ENCODE measurements at places on chromosomes 2 and 18. TPM values are rescaled to one million over a fixed set of nuclear protein-coding genes. Genes with fewer than 3 reads are reported as not detected.

TBR1 gene
- total RNA-seq = not detected

MEP1B gene
- under 0.01 TPM for total RNA-seq

C2orf76 gene
- total RNA-seq = 8.5 TPM

CROCC2 gene
- 0.51 TPM for total RNA-seq

IDH1 gene
- 353 TPM for total RNA-seq

TGFA gene
- total RNA-seq = not detected

NMS gene
- not detected for total RNA-seq

MROH2A gene
- total RNA-seq = not detected

CFAP65 gene
- not detected for total RNA-seq

TWIST2 gene
- 118 TPM for total RNA-seq

TMEM163 gene
- total RNA-seq = not detected

CIB4 gene
- not detected for total RNA-seq

ZAP70 gene
- total RNA-seq = not detected

FHOD3 gene
- total RNA-seq = 3.1 TPM

FTCDNL1 gene
- 3.6 TPM for total RNA-seq

CNTNAP5 gene
- not detected for total RNA-seq

CTAGE1 gene
- total RNA-seq = under 0.01 TPM

Measured in fibroblast of lung (primary cell).